K562 (cell line): ENCODE measurements at places on chromosomes 6 and 20.

DNA sequence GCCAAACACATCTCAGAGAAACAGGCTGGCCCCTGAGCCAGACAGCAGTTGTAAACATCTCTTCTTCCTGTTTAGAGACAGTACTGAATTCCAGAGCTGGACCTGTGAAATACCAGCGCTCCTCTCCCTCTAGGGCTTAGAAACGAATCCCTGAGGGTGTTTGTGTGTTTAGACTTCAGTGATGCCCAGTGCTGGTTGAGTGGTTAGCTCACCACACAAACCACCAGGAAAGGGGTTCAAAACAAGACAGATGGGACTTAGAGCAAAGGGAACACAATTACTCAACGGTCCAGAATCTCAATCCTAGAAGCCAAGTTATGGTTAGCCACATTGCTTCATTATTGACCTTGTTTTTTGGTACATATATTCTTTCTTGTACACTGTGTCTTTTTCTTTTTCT is 108.7 kb upstream of the TMEM170B start:
- no peak for DNase-seq

DNA sequence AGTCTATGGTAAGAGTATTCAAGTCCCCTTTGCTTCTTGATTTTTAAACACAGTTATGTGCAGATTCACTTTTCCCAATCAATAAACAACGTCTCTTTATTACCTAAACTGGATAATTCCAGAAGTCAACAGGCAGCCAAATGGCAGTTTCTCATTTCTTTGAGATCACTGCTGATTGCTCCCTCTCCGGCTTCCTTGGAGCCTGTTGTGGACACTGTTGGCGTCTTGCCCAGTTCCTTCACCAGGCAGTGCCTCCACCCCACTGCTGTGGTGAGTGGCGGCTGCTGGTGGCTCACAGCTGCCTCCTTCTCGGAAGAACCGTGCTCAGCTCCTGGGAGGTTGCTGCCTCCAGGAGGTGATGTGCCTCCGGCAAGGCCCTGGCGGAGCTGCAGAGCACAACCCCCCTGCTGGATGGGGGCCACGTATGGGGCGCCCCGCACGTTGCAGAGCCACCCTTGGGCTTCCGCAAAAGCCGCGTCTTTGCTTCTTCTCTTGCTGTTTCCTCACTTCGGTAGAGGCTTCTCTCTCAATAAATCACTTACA is 105.1 kb upstream of the CNKSR3 start:
- DNase-seq, result peak; percentile 93

GRCh38 chr6:147538821-147539220 is 30.3 kb downstream of the SAMD5 start:
- no peak for DNase-seq

GRCh38 chr6:161443848-161444247 is 170.0 kb upstream of the AGPAT4 start:
- DNase-seq, result peak; percentile 42

GRCh38 chr6:155130161-155130853 is 133.5 kb upstream of the CLDN20 start:
- DNase-seq, result no peak

DNA sequence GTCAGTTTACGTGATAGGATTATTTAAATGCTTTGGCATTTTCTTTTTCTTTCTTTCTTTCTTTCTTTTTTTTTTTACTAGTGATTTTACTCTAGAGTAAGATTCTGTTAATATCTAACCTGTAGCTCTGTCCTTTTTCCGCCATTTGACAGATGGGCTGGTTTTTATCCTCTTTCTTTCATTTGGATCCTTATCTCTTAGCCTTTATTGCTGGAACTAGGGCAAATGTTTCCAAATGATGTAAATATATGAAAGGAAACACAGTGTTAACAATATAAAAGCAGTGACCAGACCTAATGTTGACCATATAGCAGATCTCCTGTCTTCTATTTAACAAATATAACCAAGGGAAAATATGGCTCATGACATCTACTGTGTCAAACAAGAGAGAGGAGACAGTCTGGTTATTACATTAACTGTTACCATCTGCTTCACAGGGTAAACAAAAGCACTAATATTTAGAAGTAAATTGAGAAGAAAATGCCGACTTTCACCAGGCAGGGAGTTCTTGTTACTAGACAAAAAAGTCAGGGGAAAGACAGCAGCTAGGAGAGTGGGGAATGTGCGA is 59.8 kb upstream of the GCLC start:
- no peak for DNase-seq

DNA sequence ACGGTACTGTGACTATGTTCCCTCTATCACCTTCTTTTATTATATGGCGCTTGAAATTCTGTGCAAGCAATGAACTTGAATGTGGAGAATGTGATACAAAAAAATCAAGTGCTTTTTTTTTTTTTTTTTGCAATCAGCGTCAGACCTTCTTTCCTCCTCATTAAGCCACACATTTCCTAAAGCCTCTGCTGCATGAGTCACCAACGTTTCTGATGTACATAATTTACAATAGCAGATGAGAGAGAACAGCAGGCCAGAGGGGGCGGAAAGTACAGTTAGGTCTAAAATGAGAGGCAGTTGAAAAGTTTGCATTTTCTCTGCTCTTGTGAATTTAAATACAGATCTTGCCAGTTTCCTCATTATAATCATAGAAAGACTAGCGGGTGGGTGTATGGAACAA is 114.6 kb upstream of the RIPOR2 start:
- peak; percentile 28 for DNase-seq

GRCh38 chr6:38701551-38701950 is 1.4 kb downstream of the GLO1 start:
- no peak for DNase-seq

GRCh38 chr6:37864250-37864649 is 44.7 kb downstream of the ZFAND3 start:
- no peak for DNase-seq

DNA sequence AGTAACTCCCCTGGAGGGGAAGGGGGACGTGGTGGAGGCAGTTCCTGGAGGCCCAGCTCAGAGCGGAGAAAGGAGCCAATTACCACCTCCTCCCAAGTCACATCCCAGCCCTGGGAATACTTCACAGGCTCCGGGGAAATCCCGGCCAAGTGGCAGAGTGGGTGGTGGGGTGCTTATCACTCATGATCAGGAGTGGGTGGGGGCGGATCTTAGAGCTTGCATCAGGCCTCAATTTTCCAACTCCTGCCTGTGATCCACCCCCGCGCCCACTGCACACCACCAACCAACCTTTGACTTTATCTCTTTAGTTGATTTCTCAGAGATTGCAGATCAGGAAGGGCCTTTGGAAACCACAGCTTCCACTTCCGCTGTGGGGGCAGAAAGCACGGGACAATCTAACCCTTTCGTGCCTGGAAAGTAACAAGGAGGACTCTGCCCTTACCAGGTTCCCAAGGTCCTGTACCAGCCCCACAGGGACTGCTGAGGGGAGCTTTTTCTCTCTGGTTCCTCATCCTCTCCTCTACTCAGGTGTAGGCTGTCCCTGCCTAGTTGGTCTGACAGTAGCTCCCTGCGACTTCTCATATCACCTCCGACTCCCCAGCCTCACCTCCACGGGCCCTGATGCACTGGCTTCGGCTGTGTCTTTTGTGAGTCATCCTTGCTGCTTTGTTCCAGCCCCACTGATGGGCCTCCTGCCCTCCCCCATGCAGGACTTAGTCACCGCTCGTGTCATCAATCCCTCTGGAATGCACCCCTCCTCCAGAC is 24.9 kb upstream of the IER3 start:
- DNase-seq, result peak; percentile 91

DNA sequence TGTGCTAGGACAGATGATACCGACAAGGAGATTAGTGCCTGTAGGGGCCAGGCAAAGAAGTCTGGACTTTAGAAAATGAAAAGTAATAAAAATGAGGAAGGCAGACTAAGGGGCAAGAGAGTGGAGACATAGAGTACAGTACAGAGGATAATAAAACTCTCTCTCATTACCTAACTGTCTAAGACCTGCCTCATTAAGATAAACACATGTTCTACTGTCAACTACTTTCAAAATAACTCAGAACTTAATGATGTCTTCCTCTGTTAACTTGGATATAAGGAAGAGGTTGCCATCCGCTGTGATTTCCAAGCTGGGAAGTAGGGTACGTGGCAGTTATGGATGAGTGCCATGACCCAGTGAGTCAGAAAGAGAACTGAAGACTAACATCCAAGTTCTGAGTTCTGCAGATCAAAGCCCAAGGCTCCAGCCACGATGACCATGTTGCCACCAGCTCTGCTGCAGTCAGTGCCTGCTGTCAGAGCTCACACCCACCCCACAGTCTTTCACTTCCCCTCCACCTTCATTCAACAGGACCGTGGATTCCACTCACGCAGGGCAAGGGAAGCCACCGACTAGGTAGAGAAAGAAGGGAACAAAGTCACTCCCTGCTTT is 81.8 kb downstream of the KIF16B start:
- DNase-seq, result no peak

- peak; percentile 67 for DNase-seq
Measured at GRCh38 chr6:31888276-31889258, 8.9 kb downstream of the EHMT2 start.

DNA sequence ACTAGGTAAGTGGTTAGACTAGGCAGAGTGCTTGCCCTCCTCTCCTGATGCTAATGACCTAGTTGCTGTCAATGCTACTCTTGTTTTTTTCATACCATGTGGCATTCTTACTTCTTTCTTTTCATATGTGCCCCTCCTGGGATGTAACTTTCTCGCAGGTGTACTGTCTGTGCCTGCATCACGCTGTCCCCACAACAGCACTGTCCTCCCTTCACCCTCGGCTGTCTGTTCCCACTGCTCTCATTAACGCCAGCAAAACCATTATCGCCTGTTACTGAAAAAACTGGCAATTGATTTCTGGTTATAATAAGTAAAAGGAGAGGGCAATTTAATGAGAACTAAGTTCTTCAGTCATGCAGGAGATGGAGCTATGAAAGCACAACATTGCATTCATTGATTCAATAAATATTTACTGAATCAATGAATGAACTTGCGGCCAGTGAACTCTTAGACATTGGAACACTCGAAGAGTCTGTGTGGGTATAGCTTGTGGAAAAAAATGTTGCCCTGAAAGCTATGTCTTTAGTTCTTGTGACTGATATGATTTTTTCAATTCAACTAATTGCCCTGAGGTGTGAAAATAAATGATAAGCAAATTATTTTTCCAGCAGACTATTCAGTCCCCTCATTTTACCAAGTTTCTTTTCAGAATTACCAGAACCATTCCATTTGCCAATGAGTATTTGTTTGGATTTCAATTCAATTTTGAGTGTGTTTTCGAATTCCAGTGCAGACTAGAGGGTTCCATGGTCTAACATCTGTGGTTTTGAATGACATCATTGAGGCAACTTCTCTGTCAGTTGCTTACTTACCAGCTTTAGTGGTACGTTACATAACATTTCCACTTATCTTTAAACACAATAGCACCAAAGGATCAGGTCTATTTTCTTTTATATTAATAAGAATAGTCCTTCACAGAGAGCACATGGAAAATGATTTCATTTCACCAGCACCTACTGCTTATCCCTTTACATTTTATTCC is 2.1 kb downstream of the SLC17A4 start:
- DNase-seq, result no peak

DNA sequence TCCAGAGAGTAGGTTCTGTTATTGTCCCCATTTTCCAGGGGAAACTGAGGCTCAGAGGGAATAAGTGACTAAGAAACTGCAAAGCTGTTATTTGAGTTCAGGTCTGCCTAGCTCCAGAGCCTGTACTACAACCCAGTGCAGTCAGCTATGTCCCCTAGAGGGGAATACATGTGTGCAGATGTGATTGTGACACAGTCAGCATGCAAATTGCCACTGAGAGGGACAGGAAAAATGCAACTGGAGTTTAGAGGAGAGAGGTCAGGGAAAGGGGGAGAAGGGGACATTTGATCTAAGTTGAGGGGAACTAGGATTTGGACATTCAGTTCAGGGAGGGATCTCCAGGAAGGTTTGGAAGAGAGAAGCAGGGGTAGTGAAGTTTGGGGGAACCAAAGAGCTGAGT is 38.6 kb upstream of the EPB41L1 start:
- no peak for DNase-seq

DNA sequence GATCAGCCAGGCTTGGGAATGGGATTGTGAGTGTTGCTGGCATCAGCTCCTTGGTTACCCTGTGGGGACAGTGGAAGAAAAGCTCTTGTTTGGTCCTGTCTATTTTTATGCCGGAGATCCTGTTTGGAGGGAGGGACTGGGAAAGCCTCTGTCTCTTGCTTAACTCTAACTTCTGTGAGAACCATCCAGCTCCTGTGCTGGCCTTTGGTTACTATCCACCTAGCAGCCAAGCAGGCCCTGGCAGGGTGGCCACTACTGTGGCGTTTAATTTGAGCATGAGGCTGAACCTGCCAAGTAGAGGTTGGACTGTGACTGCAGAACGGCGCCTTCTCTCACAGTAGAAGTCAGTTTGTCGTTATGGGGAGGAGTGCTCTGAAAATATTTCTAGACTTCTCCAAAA is 193.3 kb downstream of the UTRN start:
- DNase-seq, result no peak

- peak; percentile 27 for DNase-seq
Measured at GRCh38 chr20:8043687-8044282, 24.2 kb upstream of the TMX4 start.

DNA sequence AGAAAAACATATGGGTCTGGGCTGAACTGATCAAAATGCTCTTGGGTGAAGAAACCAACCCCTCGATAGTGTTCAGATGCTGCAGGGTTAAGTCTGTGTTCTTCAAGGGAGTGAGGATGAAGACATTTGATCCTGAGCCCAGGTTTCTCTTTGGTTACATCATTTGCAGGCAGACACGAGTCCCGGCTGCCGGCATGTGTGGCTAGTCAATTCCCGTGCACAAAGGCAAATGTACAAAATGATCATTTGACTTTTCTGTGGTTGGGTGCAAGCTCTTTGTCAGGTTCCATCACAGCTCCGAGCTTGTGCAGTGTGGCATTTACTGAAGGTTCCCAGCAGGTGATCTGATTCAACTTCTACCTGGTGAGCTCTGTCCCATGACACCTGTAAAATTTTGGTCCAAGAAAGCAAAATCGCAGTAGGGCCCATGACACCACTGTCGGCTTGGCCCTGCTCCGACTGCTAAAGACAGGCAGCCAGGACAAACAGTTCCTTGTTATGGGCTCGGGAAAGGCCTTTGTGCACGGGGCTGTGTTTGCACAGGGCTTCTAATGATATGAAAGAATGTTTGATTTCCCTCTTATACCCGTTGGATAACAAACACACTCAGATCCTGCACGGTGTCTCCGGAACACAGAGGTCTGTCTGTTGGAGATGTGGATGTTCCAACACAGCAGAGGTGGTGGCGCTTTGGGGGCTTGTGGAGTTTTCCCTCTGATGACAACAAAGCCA is 46.9 kb downstream of the GJA10 start:
- DNase-seq, result no peak

DNA sequence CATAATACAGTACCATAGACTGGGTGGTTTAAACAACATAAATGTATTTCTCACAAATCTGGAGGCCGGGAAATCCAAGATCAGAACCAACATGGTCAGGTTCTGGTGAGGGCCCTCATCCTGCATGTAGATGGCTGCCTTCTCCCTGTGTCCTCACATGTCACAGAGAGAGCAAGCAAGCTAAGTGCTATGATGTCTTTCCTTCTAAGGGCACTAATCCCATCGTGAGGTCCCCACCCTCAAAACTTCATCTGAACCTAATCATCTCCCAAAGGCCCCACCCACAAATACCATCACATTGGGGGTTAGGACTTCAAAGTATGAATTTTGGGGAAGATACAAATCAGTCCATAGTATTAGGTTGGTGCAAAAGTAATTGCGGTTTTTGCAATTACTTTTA is 56.8 kb downstream of the CCDC170 start:
- no peak for DNase-seq
